ENCODE measurements at places on chromosomes 3 and 15. TPM values are rescaled to one million over a fixed set of nuclear protein-coding genes. Genes with fewer than 3 reads are reported as not detected.

- H3K27me3 ChIP-seq: no peaks in the 10 kb centered on the region
- DNase-seq: no peak
- H3K4me3 ChIP-seq: no peak overlapping the region
Measured at GRCh38 chr3:197522183-197522715, 33.5 kb downstream of the BDH1 start.

DNA sequence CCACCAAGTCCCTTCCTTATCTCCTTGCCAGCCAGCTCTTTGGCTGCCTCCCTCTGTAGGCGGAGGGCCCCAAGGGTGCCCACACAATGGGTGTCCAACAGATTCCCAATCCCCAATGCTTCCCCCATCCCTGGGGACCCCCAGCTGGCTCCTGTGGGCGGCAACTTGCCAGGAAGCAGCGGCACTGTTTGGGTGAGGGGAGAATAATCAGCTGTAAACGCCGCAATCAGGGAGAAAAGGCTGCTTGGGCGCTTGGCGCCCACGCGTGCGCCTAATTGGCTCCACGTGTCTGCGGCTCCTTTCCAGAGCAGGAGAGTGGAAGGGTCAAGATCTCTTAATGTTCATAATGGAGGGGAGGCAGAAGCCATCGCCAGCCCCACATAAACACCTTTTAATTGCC, 67.9 kb upstream of the TMEM115 start:
- H3K27ac ChIP-seq: no peak overlapping the region
- no peak overlapping the region for H3K4me3 ChIP-seq
- peaks cover 9% of the 10 kb centered on the region for H3K27me3 ChIP-seq
- peaks cover 8% of the 10 kb centered on the region for H3K4me1 ChIP-seq
- H3K36me3 ChIP-seq: no peaks in the 10 kb centered on the region

- peaks cover 3% of the 10 kb centered on the region for H3K4me1 ChIP-seq
- peaks cover 9% of the 10 kb centered on the region for H3K27me3 ChIP-seq
- no peak overlapping the region for H3K27ac ChIP-seq
- H3K36me3 ChIP-seq: no peaks in the 10 kb centered on the region
- DNase-seq: no peak
Measured at GRCh38 chr3:187186801-187187421, 10.4 kb upstream of the RTP1 start.

Gene RBMS3
- total RNA-seq: 46.3 TPM
